ENCODE measurements at places on chromosomes 3 and 15.

GRCh38 chr15:92149029-92149428 is 244.7 kb upstream of the ST8SIA2 start:
- DNase-seq, result no peak

DNA sequence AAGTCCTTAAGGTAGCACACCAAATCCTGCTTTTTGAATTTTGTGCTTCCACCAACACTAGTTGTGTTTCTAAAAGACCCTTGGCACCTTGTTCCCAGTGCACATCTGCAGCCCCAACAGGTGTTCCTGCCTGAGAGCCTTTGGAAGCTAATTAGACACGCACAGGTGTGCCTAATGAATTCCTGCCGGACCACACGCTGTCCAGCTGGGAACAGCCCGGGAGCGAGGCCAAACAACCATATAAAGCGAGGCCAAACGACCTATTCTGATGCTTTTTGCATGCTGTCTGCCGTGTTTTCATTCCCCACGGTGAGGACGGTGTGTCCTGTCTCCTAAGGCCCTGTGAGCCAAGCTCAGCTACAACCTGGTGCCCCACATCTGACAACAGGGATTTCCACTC is 99.5 kb downstream of the ATG7 start:
- DNase-seq, result no peak

DNA sequence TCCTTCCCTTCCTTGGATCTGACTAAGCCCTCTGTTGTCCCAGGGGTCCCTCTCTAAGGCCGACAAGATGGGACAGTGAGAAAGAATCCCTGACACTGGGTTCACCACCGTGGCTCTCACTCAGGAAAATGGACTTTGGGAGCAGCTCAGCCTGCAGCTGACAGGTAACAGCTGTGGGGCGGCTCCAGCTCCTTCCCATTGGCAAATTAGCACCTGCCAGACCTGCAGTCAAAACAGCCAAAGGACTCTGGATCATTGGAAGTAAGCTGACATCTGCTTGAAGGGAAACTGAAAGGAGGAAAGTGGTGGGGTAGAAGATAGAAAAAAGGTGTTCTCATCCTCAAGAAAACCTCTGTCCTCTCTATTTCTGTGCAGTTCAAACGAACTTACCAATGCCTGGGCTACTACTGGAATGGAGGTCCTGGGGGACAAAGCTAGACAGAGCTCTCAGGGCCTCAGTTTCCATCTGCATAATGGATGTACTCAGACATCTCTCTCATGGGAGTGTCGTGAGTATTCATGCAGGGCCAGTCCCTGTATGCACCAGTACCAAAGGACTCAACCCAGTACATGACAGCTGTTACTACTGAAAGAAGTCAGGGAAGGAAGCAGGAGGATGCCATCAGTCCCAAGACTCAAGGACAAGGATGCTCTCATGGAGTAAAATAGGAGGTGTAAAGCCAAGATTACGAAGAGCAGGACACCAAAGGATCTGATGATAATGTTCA is 53.6 kb upstream of the DCLK3 start:
- DNase-seq, result no peak

GRCh38 chr3:180974286-180974685 is 15.2 kb downstream of the DNAJC19 start:
- DNase-seq, result no peak

- no peak for DNase-seq
Measured at GRCh38 chr3:145903472-145904013, 257.4 kb downstream of the PLOD2 start.

GRCh38 chr3:184377882-184378445 is at the start of gene THPO:
Gene THPO, minus strand, starts transcription at chr3:184378207. Its CDS starts 1,948 bp downstream, at chr3:184376259.
- no peak for DNase-seq

Data from thoracic aorta (tissue), 2 donors.